Right cardiac atrium (tissue), 5 donors: ENCODE measurements at places on chromosomes 7 and 10.

DNA sequence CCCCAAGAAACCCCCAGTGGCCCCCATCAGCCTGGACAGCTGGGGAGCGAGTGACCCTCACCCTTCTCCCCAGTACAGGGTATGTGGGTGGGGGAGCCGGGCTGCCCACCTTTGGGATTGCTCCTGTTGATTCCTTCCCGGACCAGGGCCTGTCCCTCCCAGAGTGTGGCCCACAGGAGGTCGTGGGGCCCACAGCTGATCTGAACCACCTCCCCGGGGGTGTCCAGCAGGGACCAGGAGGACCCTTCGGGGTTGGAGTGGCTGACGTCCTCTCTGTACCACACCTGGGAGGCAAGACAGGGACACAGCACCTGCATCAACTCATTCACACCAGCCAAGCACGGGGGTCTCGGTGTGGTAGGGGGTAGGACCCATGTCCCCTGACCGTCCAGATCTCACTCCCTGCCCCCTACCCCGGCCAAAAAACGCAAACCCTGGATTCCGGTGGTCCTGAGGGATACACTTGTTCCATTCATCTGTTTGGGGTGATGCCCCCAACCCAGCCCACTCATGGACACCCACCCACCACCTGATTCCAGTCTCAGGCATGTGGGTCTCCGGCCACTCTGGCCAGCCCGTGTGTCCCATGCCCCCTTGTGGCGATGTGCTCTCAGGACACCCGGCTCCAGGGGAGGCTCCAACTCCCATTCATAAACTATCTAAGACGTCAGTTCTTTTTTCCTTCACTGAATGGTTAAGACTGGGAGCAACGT lies 10.9 kb downstream of the TECPR1 start:
- DNase-seq, result peak; percentile 71

- DNase-seq, result peak; percentile 32
These were observed 613.9 kb upstream of the IGFBP3 start for GRCh38 chr7:46534664-46535588.

- no peak for DNase-seq
These were observed 34.1 kb downstream of the STK17A start for GRCh38 chr7:43616977-43617376.

- DNase-seq, result no peak
These were observed 89.2 kb downstream of the DLG5 start for GRCh38 chr10:77837248-77837924.

DNA sequence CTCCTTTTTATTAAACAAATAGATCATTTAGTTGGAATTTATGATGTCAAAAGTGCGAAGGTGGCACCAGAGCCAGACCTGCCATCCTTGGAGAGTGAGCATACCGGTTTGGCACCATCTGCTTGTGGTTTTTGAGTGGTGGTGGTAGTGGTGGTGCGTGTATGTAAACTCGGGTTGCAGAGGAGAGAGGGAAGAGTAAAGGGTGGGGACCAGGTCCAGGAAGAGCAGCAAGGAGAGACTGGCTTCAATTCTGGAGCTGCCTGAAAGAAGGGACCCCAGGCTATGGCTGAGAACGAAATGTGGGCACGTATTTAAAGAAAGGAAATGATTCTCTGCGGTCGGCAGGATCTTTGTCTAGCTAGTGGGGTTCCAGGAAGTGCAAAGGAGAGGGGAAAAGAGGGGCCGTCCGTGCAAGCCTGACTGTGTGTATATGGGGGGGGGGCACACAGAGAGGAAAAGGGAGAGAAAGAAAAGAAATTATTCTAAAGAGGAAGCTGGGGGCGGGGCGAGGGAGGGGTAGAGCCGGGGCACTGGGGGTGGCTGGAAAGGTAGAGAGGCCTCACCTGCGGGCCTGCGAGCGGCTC lies 448 bp upstream of the GOLGA7B start:
- DNase-seq, result no peak
